ENCODE measurements at places on chromosomes 11 and 22.

- no peak for DNase-seq
These were observed 14.9 kb downstream of the DCPS start for GRCh38 chr11:126318574-126319373.

DNA sequence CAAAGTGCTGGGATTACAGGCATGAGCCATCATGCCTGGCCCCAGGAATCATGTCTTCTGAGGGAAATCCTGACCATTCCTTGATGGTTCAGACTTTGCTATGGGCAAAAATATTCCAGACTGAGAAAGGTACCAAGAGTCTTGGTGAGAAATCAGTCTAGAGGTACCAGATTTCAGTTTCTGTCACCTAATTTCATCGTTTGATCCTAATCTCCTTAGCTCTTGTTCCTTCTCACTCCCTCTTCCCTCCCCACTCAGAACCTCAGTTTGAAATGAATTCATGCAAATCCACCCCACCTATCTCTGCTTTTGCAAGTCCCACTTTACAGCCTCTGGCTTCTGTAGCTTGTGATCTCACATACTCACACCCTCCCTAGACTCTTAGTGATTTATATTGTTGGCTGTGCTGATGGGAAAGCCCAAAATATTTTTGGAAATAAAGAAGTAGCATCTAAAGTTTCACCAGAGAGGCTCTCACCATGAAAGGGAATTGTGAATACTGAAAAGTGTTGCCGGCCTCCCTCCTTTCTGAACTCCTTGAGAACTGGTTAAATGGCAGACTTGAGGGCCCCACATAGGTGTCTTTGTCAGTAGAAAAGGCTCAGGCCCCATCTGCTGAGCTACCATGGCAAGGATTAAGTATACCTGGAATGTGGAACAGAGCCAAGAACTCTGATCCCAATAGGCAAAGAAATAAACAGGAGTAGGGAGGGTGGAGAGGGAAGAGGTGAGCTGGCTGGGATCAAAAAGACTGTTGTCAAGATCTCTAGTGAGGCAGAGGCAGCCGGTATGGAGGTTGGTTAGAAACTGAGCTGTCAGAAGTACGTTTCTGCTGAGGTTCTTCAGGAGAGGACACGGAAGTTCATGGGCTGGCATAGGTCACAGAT, 190.5 kb upstream of the MTMR2 start:
- no peak for DNase-seq

- no peak for DNase-seq
These were observed 33.5 kb upstream of the TXNRD2 start for GRCh38 chr22:19974935-19975706.

GRCh38 chr22:24028533-24028932, 17.4 kb downstream of the CABIN1 start:
- no peak for DNase-seq

- DNase-seq, result no peak
These were observed 13.0 kb downstream of the GALNT18 start for GRCh38 chr11:11608783-11609232.

- no peak for DNase-seq
These were observed 2.4 kb upstream of the RANGAP1 start for GRCh38 chr22:41288245-41288946.

- DNase-seq, result no peak
These were observed 340.3 kb downstream of the CTTN start for GRCh38 chr11:70738661-70739060.

GRCh38 chr11:82859750-82860149, 40.5 kb downstream of the PRCP start:
- DNase-seq, result no peak

DNA sequence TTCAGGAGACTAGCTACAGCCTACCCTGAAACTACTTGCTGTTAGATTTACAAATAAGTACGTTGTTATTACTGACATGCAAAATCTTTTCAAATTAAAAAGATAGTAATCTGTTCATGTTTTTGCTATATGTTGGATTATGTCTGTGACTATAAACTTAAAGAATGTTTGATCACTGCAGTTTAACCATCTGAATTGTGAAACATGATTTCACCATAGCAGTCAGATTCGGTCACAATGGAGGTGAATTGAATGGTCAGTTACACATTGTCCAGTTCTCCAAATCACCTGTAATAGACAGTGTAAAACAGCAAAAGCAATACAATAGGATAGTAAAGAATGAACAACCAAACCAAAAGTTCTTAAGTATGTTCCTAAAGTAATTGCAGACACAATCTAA, 43.3 kb downstream of the CCDC83 start:
- DNase-seq, result no peak

DNA sequence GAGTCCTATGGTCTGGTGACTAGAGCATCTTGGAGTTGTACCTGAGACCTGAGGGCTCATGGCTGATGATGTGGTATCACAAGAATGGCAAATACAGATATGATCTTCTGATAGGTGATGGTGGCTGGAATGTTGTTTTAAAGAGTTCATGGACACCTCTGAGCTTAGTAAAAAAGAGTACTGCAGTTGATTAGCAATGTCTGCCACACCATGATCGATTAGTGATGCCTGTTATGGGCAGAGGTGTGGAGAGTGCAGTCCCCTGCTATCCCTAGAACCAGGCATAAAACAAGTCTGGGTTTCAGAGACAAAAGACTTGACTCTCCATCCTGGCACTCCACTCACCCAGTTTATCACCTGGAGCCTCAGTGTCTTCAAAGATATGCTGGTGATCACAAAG, 1.4 kb upstream of the BATF2 start:
- DNase-seq, result no peak

DNA sequence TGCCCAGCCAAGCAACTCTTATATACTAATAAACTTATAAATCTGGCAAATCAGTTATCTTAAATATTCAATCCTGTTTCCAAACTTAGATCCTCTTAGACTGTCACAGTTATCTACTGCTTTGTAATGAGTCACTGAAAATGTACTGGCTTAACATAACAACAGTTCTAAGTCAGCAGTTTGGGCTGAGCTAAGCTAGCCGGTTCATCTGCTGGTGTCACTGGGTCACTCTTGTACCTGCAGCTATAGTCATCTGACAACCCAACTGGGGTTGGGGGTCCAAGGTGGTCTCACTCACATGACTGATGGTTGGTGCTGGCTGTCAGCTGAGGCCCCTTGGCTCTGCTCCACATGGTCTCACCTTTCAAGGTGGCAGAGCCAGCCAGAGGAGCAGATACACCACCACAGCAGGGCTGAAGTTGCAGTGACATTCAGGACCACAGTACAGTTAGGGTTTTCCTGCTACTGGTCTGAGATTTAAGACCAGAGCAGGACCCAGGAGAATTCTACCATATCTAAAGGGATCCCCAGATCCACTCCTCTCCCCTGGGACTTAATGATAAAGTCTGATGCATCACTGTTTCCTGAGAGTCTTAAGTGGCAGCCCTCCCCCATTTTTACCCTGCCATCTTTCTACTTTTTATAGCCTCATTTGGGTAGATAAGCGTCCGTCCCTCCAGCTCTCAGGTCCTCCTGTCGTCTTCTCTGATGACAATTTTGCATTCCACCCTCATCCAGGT, 7.9 kb upstream of the MACROD1 start:
- no peak for DNase-seq

GRCh38 chr22:25057013-25057881, 104.7 kb downstream of the KIAA1671 start:
- DNase-seq, result peak; percentile 44

DNA sequence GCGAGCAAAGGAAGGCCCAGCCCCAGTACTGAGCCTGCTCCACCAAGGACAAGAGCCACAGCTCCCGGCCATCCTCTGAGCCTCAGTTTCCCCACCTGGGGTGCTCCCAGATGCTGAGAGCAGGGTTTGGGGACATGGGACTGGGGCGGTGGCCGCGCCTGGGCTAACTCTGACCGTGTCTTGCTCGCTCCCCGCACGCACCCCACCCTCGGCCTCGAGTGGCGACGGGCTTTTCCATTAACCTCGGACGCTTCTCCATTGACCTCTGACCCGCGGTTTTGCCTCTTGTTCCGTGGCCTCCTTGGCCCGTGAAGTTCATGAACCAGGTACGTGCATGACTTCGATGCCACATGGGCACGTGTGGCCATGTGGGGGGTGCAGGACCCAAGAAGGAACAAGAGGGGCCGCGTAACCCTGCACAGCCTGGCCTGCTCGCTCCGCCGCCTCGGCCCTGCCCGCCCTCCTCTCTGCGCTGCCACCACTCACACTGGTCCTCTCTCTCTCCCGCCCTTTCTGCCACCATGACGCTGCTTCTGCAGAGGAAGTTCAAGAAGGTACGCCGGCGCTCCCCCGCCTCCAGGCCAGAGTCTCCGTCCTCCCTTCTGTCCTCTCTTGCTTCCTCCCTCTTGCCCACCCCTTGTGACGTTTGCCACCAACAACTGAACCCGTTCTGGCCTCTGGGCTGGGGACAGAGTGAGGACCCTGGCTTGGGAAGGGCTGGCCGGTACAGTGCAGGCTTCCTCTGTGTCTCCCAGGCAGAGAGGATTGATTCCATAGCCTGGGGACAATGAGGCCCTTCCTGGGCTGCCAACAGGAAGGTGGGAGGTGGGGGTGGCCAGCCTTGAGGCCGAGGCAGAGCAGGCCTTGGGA, 6.9 kb downstream of the TNNT3 start:
- DNase-seq, result no peak

DNA sequence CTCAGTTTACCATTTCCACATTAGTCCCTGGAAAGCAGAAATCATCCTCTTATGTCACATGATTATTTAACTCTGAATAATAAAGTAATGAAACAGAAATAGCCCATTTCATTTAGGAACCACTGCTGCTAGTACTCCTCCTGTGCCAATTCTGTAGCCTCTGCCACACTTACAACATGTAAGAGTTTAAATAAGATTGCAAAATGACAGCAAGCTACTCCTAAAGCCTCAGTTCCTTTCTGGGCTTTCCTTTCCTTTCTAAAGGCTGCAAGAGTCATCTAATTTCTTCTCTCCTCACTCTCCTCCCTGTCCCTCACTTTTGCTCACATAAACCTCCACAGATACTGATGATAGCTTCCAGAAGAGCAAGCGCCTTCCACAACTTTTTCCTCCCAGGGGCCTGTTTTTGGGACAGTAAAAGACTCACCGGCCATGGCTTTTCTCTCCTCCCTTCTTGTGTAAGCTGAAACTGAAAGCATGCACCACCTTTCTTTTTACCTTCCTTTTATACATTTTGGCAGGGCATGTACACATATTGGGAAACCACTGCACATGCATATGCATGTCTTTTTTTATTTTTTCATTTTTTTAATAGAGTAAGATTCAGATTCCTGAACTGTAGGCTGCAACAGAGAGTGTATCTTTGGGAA, 38.5 kb downstream of the CARD18 start:
- no peak for DNase-seq

DNA sequence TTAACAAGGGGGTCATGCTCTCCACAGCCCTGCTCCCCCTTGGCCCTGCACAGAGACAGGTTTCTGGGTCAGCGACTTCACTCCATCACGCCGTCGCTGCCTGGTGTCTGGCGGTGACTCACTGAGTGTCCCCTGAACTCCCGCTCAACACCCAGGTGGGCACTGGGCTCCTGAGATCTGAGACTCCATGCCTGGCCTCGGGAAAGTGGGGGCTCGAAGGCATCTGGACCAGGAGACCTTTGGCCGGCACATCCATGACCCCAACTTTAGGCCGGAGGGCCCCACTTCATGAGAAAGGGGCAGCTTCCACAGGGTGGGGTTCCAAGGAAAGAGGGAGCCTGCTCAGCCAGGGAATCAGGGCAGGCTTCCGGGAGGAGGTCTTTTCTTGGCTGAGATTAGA, 79.3 kb upstream of the PRR5 start:
- DNase-seq, result no peak

- DNase-seq, result no peak
These were observed 36.1 kb downstream of the UBASH3B start for GRCh38 chr11:122691549-122692150.

DNA sequence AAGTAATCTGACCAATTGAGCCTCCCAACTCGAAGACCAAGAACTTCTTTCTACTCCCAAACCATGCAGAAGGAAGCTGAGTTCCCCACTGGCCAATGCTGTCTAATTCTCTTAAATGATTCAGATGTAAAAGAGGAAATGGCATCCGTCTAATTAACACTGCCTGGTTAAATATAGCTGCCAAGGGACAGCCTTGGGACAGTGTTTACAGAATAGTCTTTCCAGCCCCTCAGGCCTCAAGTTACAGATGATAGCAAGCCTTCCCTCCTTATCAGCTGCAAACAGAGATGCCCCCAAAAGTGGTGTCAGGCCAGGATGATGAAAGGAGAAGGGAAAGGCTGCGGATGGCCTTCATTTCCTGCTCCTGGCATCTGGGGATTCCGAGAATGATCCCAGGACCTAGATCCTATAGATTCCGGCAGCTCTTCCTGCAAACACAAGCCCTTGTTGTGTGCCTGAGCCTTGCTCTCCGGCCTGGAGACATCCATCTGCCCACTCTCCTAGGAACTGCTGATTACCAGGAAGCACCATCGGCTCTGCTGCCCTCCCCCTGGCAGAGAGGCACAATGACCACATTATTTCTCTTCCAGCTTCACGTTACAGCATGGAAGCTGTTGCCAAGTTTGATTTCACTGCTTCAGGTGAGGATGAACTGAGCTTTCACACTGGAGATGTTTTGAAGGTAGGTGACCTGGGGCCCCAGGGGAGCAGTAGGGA, 13.5 kb upstream of the TMA7B start:
- DNase-seq, result no peak

GRCh38 chr11:94194712-94195111, 66.1 kb downstream of the PANX1 start:
- DNase-seq, result no peak

GRCh38 chr11:67029146-67029545, 6.2 kb downstream of the SYT12 start:
- no peak for DNase-seq

GRCh38 chr11:84061726-84062125, 775.6 kb upstream of the CCDC90B start:
- no peak for DNase-seq

DNA sequence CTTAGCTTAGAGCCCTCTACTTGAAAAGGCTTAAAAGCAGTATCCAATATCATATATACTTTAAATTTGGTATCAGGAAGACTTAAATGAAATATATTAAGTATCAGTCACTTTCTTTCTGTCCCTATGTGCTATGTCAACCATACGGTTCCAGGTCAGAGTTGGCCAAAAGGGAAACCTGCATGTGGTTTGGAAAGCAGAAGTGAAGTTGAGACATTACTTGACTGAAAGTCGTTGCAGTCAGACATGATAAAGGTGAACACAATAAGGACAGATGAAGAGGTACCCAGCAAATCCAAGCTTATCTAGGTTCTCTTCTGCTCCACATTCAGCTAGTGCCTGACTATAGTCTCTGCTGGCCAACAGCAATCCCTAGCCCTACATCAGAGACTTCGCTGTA, 336.8 kb downstream of the KCNA4 start:
- no peak for DNase-seq
